ENCODE measurements at places on chromosomes 11 and 22. TPM values are rescaled to one million over a fixed set of nuclear protein-coding genes. Genes with fewer than 3 reads are reported as not detected.

The PLEKHA7 gene
- total RNA-seq: 46.9 TPM

The OR10G7 gene
- not detected for total RNA-seq

The TIGD3 gene
- total RNA-seq: 0.94 TPM

The SCGB2A2 gene
- total RNA-seq: not detected

The POU2AF2 gene
- total RNA-seq: not detected

The GRAP2 gene
- not detected for total RNA-seq

The ELF5 gene
- total RNA-seq: not detected

The CNTF gene
- total RNA-seq: 1.5 TPM

The SLCO2B1 gene
- total RNA-seq: 4.5 TPM

The CRYBB2 gene
- not detected for total RNA-seq

The CNIH2 gene
- 2.4 TPM for total RNA-seq

The SMIM38 gene
- not detected for total RNA-seq

The PAFAH1B2 gene
- 34.8 TPM for total RNA-seq

The MEI1 gene
- total RNA-seq: not detected

The PKDREJ gene
- not detected for total RNA-seq

The SYCE3 gene
- total RNA-seq: not detected

The CRYBB3 gene
- not detected for total RNA-seq

The OR8D4 gene
- not detected for total RNA-seq

The FAM227A gene
- 0.64 TPM for total RNA-seq

The TEAD1 gene
- 84.1 TPM for total RNA-seq

The TRIM48 gene
- not detected for total RNA-seq

The RFPL2 gene
- total RNA-seq: 0.13 TPM

The SYT13 gene
- 7.3 TPM for total RNA-seq

The MCHR1 gene
- total RNA-seq: not detected

The CLMP gene
- 19.0 TPM for total RNA-seq

The PTPRJ gene
- 62.7 TPM for total RNA-seq

The BRSK2 gene
- 6.2 TPM for total RNA-seq

The TMEM132A gene
- 135 TPM for total RNA-seq

The NDUFS8 gene
- total RNA-seq: 349 TPM

The OR52N4 gene
- total RNA-seq: not detected

The OR2AT4 gene
- not detected for total RNA-seq

The C22orf31 gene
- not detected for total RNA-seq

The TMEM25 gene
- 0.59 TPM for total RNA-seq

The SMTNL1 gene
- not detected for total RNA-seq

The HOATZ gene
- total RNA-seq: not detected

The KRTAP5-4 gene
- not detected for total RNA-seq

The SUSD2 gene
- 67.0 TPM for total RNA-seq

The CREB3L1 gene
- 5.5 TPM for total RNA-seq

The OR5P2 gene
- total RNA-seq: not detected

The OR5AS1 gene
- not detected for total RNA-seq

The CASP5 gene
- total RNA-seq: not detected

The NAALAD2 gene
- not detected for total RNA-seq

The MB gene
- total RNA-seq: 8.6 TPM

The GRK3 gene
- 4.4 TPM for total RNA-seq

The DDI1 gene
- total RNA-seq: not detected

The KIF18A gene
- total RNA-seq: 14.2 TPM

The CCDC116 gene
- total RNA-seq: 0.09 TPM

The LARGE1 gene
- 3.7 TPM for total RNA-seq

The MUC5AC gene
- 1.5 TPM for total RNA-seq

The CD59 gene
- 871 TPM for total RNA-seq

The PLAAT4 gene
- 1.8 TPM for total RNA-seq

The ANKK1 gene
- total RNA-seq: not detected

The P4HA3 gene
- total RNA-seq: 51.3 TPM

Measured in A549 treated with GW870086 at 1 μM for 4 hours (cell line).